ENCODE measurements at places on chromosomes 2 and 18. TPM values are rescaled to one million over a fixed set of nuclear protein-coding genes. Genes with fewer than 3 reads are reported as not detected.

The SMCHD1 gene
- total RNA-seq: 37.9 TPM

The RFX8 gene
- total RNA-seq: not detected

The ANKRD30BL gene
- total RNA-seq: under 0.01 TPM

The PLCL1 gene
- total RNA-seq: not detected

The DAW1 gene
- 0.64 TPM for total RNA-seq

The PDE11A gene
- 0.48 TPM for total RNA-seq

The AOX1 gene
- 4.7 TPM for total RNA-seq

The UGT1A4 gene
- 1.3 TPM for total RNA-seq

The BOLL gene
- not detected for total RNA-seq

The DLX2 gene
- total RNA-seq: under 0.01 TPM

The NFATC1 gene
- total RNA-seq: 0.72 TPM

The NEMP2 gene
- 3.9 TPM for total RNA-seq

The THSD7B gene
- total RNA-seq: not detected

The MYO7B gene
- not detected for total RNA-seq

The MC2R gene
- not detected for total RNA-seq

The EFHD1 gene
- 1.2 TPM for total RNA-seq

The RUFY4 gene
- total RNA-seq: not detected

The CCDC150 gene
- 4.6 TPM for total RNA-seq

The ALPG gene
- not detected for total RNA-seq

The EMX1 gene
- total RNA-seq: not detected

The CD226 gene
- total RNA-seq: 1.9 TPM

The PPIL3 gene
- 38.4 TPM for total RNA-seq

The KCNE4 gene
- total RNA-seq: under 0.01 TPM

The FEZ2 gene
- 41.1 TPM for total RNA-seq

The KIF3C gene
- total RNA-seq: 1.9 TPM

The GPR155 gene
- total RNA-seq: 1.7 TPM

The SLC16A14 gene
- 0.96 TPM for total RNA-seq

The TMEM198 gene
- under 0.01 TPM for total RNA-seq

The INHA gene
- total RNA-seq: 0.48 TPM

The LYPD6B gene
- total RNA-seq: 4.6 TPM

The D2HGDH gene
- 19.8 TPM for total RNA-seq

The L3MBTL4 gene
- 1.9 TPM for total RNA-seq

The GEN1 gene
- 2.4 TPM for total RNA-seq

The PLGLB2 gene
- 0.24 TPM for total RNA-seq

The CNGA3 gene
- total RNA-seq: not detected

The HAAO gene
- total RNA-seq: not detected

The SFTPB gene
- not detected for total RNA-seq

The NPPC gene
- total RNA-seq: not detected

The SERPINB5 gene
- 1,115 TPM for total RNA-seq

The ST6GAL2 gene
- under 0.01 TPM for total RNA-seq

The AKAIN1 gene
- not detected for total RNA-seq

The POTEJ gene
- not detected for total RNA-seq

The ATOH8 gene
- total RNA-seq: not detected

The TMEFF2 gene
- under 0.01 TPM for total RNA-seq

The TANC1 gene
- 22.6 TPM for total RNA-seq

The UGT1A5 gene
- total RNA-seq: 0.24 TPM

The DNAJC5G gene
- not detected for total RNA-seq

The KRTCAP3 gene
- total RNA-seq: 28.6 TPM

The REG3G gene
- not detected for total RNA-seq

The LRP1B gene
- under 0.01 TPM for total RNA-seq
